Dermis blood vessel endothelial cell (primary cell): ENCODE measurements at places on chromosomes 3 and 15. TPM values are rescaled to one million over a fixed set of nuclear protein-coding genes. Genes with fewer than 3 reads are reported as not detected.

- DNase-seq = no peak
These were observed 298.2 kb downstream of the KBTBD8 start for GRCh38 chr3:67296039-67296892.

DNA sequence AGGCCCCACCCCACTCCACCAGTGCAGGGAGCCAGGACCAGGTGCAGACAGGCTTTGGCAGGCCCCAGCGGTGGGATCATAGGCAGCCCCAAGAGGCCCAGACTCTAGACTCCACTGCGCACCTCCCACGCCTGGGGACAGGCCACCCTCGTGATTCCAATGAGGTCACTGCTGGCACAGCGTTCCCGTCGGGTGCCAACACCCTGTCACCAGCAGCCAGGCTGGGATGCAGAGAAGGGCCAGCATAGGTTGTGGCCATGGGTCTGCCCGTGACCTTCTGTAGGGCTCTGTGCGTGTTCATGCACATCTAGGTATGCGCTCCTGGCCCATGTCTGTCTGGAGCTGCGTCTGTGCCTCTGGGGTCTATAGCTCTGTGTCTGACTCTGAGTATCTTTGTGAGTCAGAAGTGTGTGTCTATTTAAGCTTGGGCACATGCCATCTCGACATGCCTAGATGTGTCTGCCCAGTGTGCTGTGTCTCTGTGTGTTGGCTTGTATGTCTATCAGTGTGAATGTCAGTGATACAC is 13.0 kb downstream of the VIPR1 start:
- DNase-seq = no peak

GRCh38 chr3:167066977-167067786 is 312.9 kb downstream of the ZBBX start:
- DNase-seq = no peak

STOML1 gene
- total RNA-seq = 19.9 and 22.3 TPM in 2 replicates

GRCh38 chr3:45942051-45942825 is 1.0 kb upstream of the CXCR6 start:
- DNase-seq = peak; percentile 55

CLASP2 gene
- total RNA-seq = 63.1 and 93.1 TPM in 2 replicates

PTPN23 gene
- 21.4 and 41.4 TPM in 2 replicates for total RNA-seq

DNA sequence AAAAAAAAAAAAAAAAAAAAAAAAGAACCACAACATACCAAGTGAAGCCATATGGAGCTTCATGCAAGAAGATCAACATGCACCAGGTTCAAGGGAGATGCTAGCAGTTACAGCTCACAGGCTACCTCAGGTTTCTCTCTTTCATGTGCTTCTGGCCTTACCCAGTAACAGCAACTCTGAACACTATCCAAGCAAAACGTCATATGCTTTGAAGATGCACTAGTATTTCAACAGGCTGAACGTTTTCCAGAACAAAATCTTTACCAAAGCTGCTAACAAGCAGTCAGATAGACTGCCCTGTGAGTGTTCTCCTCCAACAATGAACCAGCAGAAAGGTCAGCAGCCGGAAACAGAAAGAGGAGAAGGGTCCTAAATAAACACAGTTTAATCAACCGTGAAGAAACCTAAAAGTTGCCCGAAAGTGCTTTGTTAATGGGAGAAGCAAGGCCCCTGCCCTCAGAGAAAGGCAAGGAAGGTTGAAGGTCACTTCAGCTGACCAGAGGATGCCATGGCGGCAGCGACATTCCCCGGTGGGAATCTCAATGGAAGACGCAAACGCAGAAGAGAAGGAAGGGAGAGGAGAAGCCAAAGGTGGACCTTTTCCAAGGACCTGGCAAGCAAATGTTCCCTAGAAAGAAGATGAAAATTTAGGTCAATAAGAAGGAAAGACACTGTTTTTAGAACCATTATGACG is 80.1 kb downstream of the CCNL1 start:
- no peak for DNase-seq

DNA sequence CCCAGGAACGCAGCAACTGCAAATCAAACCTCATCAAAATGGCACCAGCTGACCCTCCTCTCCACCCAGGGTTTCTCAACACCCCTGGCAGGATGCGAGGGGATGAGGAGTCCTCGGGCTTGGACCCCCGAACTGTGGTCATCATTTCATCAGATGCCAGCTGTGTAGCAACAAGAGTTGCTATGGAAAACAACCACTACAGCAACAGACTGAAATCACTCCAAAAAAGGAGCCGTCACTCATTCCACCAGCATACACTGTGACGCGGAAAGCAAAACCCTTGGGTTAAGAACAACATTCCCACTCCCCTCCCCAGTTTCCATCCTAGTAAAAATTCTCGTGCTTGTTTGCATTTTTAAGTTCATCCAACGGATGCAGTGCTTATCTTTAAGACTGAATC is 40.1 kb downstream of the VGLL4 start:
- DNase-seq = peak; percentile 72

GRCh38 chr3:38489766-38490165 is 6.4 kb upstream of the EXOG start:
- no peak for DNase-seq

COL6A5 gene
- total RNA-seq = not detected in 2 replicates

TMEM108 gene
- total RNA-seq = 0.17 and 0.23 TPM in 2 replicates

- DNase-seq = no peak
These were observed 6.4 kb downstream of the GOLGA6L2 start for GRCh38 chr15:23440596-23440995.

GRCh38 chr3:159253860-159254259 is 452.0 kb downstream of the MFSD1 start:
- no peak for DNase-seq

- peak; percentile 5 for DNase-seq
These were observed 4.6 kb downstream of the STIMATE start for GRCh38 chr3:52892625-52893311.

DNA sequence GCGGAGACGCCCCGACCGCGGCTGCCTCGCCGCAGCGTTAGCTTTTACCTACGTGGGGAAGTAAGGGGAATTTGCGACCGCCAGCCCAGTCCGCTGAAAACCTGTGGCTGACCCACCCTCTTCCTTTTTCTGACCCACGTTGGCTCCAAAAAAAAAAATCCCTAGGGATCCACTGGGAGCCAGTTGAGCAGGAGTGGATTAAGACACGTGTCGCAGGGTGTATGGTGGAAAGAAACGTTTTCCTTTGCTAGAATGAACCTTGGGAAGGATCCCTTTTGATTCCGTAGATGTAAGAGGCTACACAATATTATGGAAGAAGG is 575 bp upstream of the PCYT1A start:
- peak; percentile 58 for DNase-seq

DNA sequence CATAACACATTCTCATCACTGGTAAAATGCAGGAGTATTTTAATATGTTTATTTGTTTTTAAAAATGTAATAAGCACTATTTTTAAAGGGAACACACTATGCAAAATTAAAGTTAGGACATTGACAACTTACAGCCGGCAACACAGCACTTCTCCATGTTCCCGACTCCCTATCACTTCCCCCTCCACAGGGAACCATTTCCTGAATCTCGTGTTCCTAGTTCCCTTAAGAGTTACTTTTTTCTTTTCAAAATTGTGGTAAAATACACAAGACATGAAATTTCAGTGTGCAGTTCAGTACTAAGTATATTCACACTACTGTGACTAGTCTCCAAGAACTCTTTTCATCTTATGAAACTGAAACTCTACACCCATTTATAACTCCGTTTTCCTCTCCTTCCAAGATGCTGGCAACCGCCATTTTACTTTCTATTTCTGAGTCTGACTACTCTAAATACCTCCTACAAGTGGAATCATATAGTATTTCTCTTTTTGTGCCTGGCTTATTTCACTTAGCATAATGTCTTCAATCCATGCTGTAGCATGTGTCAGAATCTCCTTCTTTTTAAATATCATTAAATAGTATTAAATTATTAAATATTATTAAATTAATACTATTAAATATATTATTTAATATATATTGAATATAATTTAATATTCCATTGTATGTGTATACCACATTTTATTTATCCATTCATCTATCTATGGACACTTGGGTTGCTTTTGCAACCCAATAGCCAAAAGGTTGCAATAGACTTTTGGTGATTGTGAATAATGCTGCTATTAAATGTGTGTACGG is 25.9 kb upstream of the UBE2Q2 start:
- peak; percentile 43 for DNase-seq

SOX14 gene
- not detected in 2 replicates for total RNA-seq

CILP gene
- not detected in 2 replicates for total RNA-seq

DNA sequence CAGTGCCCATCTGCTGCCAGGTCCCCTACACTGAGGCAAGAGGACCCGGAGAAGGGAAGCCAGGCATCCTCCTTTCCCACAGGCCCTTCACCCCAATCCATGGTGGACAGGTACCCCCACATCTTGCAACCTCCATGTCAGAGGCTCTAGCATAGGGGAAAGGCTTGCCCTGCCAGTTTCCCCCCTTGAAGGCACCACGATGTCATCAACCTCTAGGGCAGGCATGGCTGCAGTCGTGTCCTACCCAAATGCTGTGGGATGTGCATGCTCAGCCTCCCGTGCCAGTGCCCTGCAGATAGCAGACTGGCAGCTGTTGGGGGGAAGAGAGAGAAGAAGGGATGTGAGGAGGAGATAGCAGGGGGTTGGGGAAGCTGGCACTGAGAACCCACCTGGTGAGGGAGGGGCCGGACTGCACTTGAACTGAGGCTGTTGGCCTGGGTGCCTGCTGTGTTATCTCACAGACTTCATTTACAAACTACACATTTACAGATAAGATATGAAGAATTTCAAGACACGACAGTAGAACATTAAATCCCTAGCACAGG is 197.5 kb downstream of the ADAMTS9 start:
- DNase-seq = no peak

SLC6A6 gene
- 10.9 and 28.6 TPM in 2 replicates for total RNA-seq

GRCh38 chr15:99333413-99333812 is 82.1 kb downstream of the LRRC28 start:
- peak; percentile 13 for DNase-seq

FSTL1 gene
- total RNA-seq = 524 and 719 TPM in 2 replicates

DNA sequence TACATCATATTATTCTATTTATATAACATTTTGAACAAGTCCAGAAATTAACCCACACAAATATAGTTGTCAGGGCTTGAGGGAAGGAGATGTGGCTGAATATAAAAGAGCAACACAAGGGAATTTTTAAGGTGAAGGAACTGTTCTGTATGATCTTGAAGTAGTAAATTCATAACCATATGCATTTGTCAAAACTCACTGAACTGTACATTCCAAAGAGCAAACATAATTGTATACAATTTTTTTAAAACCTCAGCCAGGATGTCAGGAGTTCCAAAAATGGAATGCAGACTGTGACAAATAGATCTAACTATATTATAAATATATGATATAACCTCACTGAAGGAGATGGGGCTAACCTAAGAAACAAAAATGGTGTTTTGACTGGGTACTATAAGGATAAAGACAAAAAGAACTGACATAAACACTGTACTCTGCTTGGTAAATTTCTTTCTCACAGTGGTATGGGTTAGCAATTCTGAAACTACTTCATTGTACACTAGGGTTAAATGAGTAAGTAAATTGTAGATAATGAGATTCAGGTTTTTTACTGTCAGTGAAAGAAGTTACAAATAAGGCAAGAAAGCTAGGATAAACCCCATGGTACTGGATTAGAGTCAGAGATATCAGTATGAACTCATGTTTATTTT is 14.4 kb downstream of the GOLGB1 start:
- no peak for DNase-seq

FHIT gene
- 0.51 and 0.56 TPM in 2 replicates for total RNA-seq

IP6K1 gene
- total RNA-seq = 57.3 and 89.1 TPM in 2 replicates

DNA sequence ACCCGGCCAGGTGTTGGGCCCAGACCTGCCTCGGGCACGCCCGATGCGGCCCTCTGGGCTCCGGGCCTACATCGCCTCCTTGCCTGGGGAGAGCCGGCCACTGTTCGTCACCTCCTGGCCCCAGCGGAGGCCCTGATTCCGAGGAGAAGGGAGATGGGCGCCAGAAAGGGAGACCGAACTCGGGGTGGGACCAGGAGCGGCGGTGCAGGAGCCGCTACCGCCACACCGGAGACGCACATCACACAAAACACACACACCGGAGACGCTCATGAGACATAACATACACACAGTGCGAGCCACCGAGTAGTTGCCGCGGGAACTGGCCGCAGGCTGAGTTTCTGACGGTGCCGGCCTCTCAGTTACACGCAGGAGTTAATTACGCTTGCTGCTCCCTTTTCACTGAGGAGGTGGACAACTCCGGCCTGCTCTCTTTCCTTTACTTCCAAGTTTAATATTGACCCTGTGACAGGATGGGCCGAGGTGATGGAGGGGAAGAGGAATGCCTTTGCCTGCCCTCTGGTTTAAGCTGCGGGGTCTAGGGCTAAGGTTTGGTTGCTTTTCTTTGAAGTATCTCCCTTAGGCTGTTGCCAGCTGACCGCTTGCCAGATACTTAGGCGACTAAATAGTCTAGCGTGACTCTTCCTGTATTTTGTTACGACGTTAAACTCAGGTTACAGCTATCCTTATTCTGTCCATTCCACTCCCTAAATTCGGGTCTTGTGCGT is 570 bp downstream of the PCNP start:
- DNase-seq = peak; percentile 64

GRCh38 chr3:193572426-193572908 is 17.8 kb upstream of the ATP13A4 start:
- DNase-seq = peak; percentile 77

GRCh38 chr3:101252307-101252706 is 68.1 kb downstream of the IMPG2 start:
- no peak for DNase-seq

GCSAM gene
- not detected in 2 replicates for total RNA-seq

- no peak for DNase-seq
These were observed 7.4 kb upstream of the CCK start for GRCh38 chr3:42273361-42273760.

- no peak for DNase-seq
These were observed 164.8 kb upstream of the RORA start for GRCh38 chr15:61393949-61394348.

DNA sequence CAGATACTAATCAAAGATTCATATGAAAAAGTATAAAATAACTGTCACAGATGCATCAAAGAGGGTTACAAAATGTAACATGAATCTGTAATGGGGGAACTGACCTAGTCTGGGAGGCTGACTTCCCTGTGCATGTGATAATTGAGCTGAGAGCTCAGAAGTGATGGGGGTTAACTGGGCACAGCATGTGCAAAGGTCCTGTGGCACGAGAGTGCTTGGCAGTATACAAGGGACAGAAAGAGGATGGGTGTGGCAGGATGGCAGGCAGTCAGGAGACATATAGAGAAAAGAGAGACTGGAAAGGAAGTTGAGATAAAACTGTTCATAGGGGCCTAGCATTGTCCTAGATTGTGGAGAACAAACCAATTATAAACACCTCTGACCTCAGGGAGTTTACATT is 47.8 kb upstream of the IREB2 start:
- no peak for DNase-seq

SAMD7 gene
- not detected in 2 replicates for total RNA-seq

GRCh38 chr3:112900113-112900512 is 53.4 kb upstream of the CD200R1L start:
- DNase-seq = no peak

PLSCR5 gene
- total RNA-seq = not detected in 2 replicates

SAMMSON gene
- not detected in 2 replicates for total RNA-seq

DPPA2 gene
- not detected in 2 replicates for total RNA-seq
